KG1 (cell line): ENCODE measurements at places on chromosomes 1 and 21.
A peak's percentile ranks its signal among the peaks of the same experiment; 100 is the strongest.

DNA sequence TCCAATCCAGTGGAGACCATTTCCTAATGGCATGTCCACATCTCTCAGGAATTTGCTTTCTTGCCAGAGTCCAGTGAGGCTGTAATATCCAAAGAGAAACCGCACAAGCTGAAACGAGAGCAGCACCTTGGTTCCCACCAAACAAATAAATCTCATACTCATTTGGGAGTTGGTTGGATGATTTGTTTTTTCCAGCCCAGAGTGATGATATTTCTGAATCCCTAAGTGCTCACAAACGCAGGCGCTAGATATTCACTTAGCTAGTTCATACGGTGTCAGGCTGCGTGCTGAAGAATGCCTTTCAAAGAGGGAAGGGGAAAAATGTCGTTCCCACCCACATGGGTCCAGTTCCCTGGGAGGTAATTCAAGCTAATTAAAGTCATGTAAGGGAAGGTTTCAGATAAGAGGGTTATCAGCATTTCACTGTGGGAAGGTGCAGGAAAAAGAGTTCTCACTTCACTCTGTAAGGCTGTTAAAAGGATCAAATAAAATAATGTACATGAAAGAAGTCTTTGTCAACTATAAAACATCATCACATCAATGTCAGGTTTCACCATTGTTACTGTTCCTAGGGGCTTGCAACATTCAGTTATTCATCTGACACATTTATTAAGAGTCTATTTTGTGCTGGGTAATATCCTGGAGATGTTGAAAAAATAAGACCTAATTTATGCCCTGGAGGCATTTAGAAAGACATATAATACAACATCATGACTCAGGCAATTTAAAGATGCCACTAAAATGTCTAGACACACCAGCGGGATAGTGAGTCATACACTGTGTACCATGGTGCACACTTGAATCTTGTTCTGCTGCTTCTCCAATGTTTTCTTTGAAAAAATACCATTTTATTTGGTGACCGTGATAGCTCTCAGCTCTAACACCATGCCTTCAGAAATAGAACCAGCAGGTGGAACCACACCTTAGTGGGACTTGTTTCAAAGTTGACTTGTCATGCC, 19.3 kb downstream of the DPT start:
- DNase-seq = no peak

- no peak for DNase-seq
These were observed 144.8 kb upstream of the SAMSN1 start for GRCh38 chr21:14690886-14691285.

DNA sequence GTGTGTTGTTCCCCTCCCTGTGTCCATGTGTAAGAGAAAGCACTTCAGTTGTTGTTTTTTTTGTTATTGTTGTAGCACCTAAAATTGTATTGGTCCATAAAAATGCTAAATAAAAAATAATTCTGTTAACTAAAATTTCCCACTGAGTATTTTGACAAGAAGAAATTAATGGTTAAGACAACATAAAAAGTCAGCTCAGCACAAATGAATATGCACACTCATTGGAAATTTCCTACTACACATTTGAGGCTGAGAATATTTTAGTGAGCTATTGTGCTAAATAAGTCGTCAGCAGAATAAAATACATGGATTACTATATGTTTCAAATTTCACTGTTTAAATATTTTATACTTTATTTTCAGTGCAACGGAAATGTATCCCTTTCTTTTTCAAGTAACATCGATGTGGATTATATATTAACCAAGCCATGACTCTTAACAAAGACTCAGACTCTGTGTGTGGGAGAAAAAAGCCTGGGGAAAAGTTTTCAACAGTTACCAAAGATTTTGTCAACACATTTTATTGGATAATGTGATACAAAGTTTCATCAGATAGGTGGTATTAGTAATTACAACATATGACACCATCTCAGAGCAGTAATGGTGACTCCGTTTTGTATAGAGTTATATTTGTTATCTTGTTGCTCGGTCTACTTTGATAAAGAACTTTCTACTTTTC, 63.4 kb downstream of the LYPLAL1 start:
- no peak for DNase-seq

GRCh38 chr1:167722152-167722869, 529 bp downstream of the MPZL1 start:
- DNase-seq = no peak

DNA sequence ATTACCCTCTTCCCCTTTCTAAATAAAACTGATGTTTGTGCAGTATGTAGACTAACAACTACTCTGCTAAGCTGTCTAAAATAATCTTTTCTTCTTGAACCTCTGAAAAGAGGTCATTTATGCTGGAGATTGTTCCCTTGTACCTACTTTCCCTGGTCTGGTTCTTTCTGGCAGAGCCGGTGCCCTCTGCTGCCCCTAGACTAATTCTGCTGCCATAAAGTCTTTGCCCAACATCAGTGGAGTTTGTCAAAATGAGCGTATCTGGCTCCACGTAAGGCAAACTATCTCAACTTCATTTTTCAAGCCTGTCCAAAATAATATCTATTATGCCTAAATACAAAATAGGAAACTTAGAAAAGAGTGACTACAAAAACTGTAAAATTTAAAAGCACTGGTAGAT, 30.9 kb upstream of the ANGPTL7 start:
- no peak for DNase-seq

GRCh38 chr1:224503161-224504118, 68.8 kb upstream of the WDR26 start:
- DNase-seq = peak; percentile 91

DNA sequence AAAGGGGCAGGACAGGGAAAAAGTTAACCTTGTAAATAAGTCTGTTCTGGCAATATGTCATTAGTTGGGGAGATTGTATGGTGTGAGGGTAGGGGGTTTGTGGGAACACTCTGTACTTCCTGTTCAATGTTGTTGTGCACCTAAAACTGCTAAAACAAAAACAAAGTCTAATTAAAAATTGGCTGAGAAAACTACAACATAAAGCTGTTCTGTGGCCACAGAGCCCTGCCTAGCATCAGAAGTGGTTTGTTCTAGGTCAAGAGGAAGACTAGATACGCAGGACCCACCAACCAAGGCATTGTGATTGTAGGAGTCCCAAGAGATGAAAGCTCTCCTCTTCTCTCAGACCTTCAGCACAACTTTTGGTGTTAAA, 81.0 kb upstream of the LRRC8D start:
- DNase-seq = no peak

DNA sequence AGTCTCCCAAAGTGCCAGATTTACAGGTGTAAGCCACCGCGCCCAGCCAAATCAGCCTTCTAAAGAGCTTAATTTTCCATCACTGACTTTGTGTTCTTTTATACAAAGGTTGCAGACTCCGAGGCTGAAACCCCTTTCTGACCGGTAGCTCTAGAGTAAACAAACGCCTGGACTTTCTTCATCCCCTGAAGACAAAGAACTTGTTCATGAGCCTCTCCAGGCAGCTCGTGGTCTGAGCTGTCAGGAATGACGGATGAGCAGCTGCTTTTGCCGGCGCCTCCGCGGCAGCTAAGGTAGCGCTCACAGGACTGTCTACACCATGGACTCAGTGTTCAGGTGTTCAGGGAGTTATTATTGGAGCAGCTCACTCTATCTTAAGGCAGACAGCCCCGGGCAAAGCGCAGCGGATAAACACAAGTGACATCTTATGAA, 128.5 kb upstream of the ERRFI1 start:
- no peak for DNase-seq

DNA sequence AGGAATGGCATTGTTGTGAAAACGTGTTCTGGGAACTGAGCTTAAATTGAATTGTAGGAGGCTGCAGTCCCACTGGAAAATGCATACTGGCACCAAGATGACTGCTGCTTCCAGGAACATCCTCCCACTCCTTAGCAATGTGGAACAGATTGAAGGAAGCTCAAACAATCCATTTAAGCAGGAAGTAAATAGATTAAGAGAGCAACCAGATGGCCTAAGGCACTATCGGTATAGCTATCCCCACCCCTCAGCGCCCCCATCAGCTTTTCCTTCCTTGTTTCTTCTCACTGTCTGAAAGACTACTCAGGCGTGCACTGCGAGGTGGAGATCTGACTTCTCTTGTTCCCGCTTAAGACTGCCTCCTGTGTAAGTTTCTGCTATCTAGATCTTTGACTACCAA, 4.0 kb upstream of the IFI16 start:
- no peak for DNase-seq

DNA sequence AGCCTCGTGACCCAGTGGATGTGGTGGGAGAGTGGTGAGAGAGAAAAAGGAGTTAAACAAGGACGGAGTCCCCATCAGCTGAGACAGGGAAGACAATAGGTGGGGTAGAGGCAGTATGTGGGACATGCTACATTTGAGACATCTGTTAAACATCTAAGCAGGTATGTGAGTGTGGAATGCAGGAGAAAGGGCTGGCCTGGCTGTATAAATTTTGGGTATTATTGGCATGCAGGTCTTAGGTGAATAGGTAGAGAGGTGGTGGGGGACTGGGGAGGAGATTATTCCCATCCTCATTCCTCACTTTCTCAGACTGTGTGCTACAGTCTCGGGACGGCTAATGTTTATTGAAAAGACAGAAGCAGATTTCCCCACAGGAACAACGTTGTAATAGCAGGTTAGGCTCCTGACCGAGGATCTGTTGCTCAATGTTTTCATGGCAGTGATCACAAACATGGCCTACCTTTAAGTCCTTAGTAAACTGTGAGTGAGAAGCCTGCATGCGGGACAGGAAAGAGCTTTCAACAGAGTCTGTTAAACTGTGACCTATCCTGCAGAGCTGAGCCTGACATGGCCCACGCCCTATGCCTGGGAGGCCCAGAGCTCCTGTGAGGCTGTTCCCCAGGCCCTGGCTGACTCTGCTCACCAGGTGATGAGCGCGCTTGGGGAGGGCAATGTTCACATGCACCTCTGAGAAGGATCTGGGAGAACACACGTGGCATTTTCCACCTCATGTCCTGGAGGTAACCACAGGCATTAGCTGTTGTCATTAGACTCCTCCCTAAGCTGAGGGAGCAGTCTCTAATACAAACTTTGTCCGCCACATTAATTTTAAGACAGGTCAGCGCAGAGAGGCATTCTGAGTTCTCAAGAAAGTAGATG, 16.5 kb downstream of the VSIG8 start:
- no peak for DNase-seq

DNA sequence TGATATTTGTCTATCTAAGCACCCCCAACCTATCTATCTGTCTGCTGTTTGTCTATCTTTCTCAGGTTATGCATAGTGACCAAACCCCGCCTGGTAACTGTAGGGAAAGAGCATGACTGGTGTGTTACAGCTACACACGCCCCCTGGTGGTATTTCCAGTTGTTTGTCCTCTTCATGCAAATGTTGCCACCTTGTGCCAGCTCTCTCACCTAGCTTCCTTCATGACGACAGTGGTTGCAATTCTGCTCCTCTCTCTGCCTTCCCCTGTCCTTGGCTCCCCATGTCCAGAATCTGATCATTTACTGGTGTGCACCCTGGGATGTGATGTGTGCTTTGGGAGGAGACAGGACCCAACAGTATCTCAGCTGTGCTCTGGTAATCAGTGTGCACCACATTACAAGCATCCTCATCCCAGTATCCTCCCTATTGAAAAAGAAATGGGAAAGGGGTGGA, 8.1 kb upstream of the INKA2 start:
- DNase-seq = peak; percentile 21

DNA sequence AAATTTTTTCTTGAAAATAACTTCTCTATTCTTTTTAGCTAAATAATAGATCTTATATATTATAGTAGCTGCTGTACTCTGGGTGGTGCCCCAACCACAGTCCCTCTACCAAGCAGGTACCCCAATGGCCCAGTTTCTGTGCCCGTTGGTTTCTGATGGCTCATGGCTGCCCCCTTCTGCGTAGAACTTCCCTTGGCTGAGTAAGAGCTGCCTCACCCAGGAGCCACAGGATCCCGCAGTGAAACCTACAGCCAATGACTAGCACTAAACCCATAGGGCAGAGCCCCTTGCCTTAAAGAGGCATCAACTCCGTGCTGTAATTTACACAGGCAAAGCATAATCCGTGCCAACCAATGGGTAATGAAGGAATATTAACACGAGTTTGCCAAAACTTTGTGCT, 247.5 kb downstream of the USH2A start:
- no peak for DNase-seq

- peak; percentile 42 for DNase-seq
These were observed 144.4 kb upstream of the ZNF644 start for GRCh38 chr1:91166106-91166712.

- no peak for DNase-seq
These were observed 41.6 kb upstream of the GUCA2A start for GRCh38 chr1:42206164-42206563.

GRCh38 chr1:221555689-221556433, 186.0 kb downstream of the DUSP10 start:
- DNase-seq = no peak
